CD4-positive, alpha-beta memory T cell (primary cell): ENCODE measurements at places on chromosomes 16 and 17.

- no peaks in the 10 kb centered on the region for H3K36me3 ChIP-seq
- H3K27ac ChIP-seq = no peak overlapping the region
- no peak for DNase-seq
- H3K4me3 ChIP-seq = no peak overlapping the region
- no peaks in the 10 kb centered on the region for H3K4me1 ChIP-seq
- no peaks in the 10 kb centered on the region for H3K27me3 ChIP-seq
These were observed 26.2 kb upstream of the NAGLU start for GRCh38 chr17:42509841-42510240.

- H3K4me3 ChIP-seq = no peak overlapping the region
- no peaks in the 10 kb centered on the region for H3K36me3 ChIP-seq
- no peak for DNase-seq
- H3K27ac ChIP-seq = no peak overlapping the region
- H3K27me3 ChIP-seq = no peaks in the 10 kb centered on the region
- H3K4me1 ChIP-seq = no peaks in the 10 kb centered on the region
These were observed 38.1 kb upstream of the IRX3 start for GRCh38 chr16:54324716-54325115.

DNA sequence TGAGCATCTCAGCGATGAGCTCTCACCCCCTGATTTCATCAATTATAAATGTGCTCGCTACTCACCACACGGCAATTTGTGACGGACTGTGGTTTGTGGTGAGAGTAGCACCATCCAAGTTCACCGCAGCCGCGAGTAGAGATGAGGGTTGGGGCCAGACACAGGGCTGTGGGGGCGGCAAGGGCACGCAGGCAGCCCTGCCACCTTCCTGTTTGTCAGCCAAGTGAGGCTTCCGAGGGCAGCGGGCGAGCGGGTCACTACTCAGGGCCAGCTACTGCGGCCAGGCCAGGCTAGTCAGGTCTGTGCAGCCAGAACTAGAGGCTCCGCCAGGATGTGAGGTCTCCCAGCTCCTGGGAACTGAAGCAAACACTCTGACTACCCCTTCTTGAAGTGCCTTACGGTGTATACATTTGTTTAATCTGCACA lies 39.6 kb upstream of the MEOX1 start:
- no peak overlapping the region for H3K27ac ChIP-seq
- no peaks in the 10 kb centered on the region for H3K36me3 ChIP-seq
- DNase-seq = peak; percentile 29
- peaks cover 8% of the 10 kb centered on the region for H3K4me1 ChIP-seq
- H3K27me3 ChIP-seq = peaks cover 2% of the 10 kb centered on the region
- no peak overlapping the region for H3K4me3 ChIP-seq

DNA sequence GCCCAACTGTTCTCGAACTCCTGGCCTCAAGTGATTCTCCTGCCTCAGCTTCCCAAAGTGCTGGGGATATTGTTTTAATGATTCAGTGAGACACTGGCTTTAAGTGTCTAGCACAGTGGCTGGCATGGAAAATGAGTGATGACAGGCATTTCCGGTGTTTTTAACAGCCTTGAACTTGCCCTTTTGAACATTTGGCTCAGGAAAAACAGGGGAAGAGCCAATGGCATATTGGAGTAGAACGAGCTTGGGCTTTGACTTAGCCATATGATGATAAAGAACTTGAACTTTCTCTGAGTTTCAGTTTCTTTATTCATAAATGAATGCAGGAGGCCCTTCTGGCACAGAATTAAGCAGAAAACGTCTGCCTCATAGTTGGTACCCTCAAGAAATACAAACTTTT lies 145.0 kb upstream of the HS3ST4 start:
- no peaks in the 10 kb centered on the region for H3K4me1 ChIP-seq
- no peak overlapping the region for H3K4me3 ChIP-seq
- DNase-seq = no peak
- H3K27me3 ChIP-seq = no peaks in the 10 kb centered on the region

DNA sequence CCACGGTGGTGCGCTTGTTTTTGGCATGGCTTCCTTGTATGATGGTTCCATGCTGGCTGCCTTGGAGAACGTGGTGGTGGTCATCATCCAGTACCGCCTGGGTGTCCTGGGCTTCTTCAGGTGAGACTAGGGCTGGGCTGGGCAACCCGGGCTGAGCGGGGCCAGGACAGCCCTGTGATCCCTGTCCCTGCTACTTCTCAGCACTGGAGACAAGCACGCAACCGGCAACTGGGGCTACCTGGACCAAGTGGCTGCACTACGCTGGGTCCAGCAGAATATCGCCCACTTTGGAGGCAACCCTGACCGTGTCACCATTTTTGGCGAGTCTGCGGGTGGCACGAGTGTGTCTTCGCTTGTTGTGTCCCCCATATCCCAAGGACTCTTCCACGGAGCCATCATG lies 4.9 kb downstream of the CES2 start:
- no peak for DNase-seq
- no peaks in the 10 kb centered on the region for H3K27me3 ChIP-seq
- H3K4me1 ChIP-seq = peaks cover 26% of the 10 kb centered on the region

GRCh38 chr17:81928544-81929252 lies 1.2 kb upstream of the MAFG start:
- peaks cover 41% of the 10 kb centered on the region for H3K4me1 ChIP-seq
- H3K4me3 ChIP-seq = no peak overlapping the region
- H3K27ac ChIP-seq = no peak overlapping the region
- no peaks in the 10 kb centered on the region for H3K36me3 ChIP-seq

- peaks cover 10% of the 10 kb centered on the region for H3K4me1 ChIP-seq
- no peak overlapping the region for H3K27ac ChIP-seq
- peaks cover 13% of the 10 kb centered on the region for H3K36me3 ChIP-seq
- H3K27me3 ChIP-seq = no peaks in the 10 kb centered on the region
These were observed 4.8 kb upstream of the GFOD2 start for GRCh38 chr16:67723911-67724305.

- DNase-seq = no peak
- no peaks in the 10 kb centered on the region for H3K27me3 ChIP-seq
- no peak overlapping the region for H3K27ac ChIP-seq
- H3K36me3 ChIP-seq = no peaks in the 10 kb centered on the region
- H3K4me1 ChIP-seq = no peaks in the 10 kb centered on the region
- H3K4me3 ChIP-seq = no peak overlapping the region
These were observed 113.2 kb upstream of the TBX2 start for GRCh38 chr17:61286449-61286848.

- no peaks in the 10 kb centered on the region for H3K27me3 ChIP-seq
- H3K36me3 ChIP-seq = no peaks in the 10 kb centered on the region
- H3K4me3 ChIP-seq = no peak overlapping the region
- no peak overlapping the region for H3K27ac ChIP-seq
- DNase-seq = no peak
- peaks cover 23% of the 10 kb centered on the region for H3K4me1 ChIP-seq
These were observed 43.6 kb downstream of the HOXB1 start for GRCh38 chr17:48487221-48487620.

DNA sequence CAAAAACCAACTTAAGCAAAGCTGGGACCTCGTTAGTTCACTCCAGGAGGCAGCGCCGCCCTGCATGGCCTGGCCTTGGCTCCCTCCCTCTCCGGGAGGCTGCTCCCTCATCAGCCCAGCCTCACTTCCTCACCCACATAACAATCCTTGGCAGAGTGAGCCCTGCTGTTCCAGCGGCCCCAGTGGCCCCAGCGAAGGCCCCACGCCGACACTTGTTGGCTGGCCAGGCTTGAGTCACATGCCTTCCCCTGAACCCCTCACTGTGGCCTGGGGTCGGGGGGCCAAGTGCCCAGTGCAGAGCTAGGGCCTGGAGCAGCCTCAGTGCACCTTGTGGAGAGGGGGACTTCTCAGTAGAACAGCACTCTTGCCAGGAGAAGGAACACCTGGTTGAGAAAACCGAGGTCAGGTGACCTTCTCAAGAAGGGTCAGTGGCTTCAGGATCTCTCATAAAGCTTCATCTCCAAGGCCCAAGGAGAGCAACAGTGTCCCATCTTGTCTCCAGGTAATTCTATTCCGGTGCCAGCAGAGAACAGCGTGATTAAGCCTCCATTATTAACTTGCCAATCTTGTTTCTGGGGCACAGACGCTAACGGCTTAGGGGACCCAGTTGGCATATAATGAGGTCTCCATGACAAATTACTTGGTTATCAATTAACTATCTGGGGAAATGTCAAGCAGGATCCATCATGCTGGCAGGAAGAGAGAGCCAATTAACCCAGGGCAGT lies 26.8 kb downstream of the ENDOV start:
- H3K27me3 ChIP-seq = no peaks in the 10 kb centered on the region
- H3K4me1 ChIP-seq = no peaks in the 10 kb centered on the region
- H3K4me3 ChIP-seq = no peak overlapping the region

DNA sequence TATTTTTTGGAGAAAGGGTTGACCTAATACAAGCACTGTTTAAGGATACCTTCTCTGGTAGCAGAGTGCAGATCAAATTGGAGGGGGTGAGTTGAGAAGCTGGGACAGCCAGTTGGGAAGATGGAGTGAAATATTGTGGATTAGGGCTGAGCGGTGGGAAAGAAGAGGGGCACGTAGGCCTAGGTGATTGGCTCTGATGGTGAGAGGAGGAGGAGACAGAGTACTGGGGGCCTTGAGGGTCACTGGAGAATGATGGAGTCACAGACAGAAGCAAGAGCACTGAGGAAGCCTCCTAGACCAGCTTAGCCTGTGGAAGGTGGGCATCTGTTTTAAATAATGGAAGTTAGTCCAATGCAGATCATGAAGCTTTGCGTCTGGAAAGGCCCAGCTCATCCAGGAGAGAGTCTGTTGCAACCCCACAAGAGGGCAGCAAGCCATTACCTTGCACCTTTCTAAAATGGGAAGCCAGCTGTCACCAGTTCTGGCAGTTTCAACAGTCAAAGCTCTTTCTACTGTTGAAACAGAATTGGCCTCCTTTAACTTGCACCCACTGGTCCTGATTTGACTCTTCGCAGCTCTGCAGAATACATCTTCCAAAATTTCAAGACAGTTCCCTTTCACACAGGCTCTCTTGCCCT lies 11.8 kb downstream of the SLC9A5 start:
- no peaks in the 10 kb centered on the region for H3K4me1 ChIP-seq
- H3K27ac ChIP-seq = no peak overlapping the region
- no peak for DNase-seq
- no peak overlapping the region for H3K4me3 ChIP-seq

GRCh38 chr17:61405686-61406536 lies 6.3 kb downstream of the TBX2 start:
- no peak overlapping the region for H3K4me3 ChIP-seq
- peaks cover 78% of the 10 kb centered on the region for H3K27me3 ChIP-seq
- no peaks in the 10 kb centered on the region for H3K36me3 ChIP-seq

- H3K4me3 ChIP-seq = no peak overlapping the region
- no peak for DNase-seq
- no peaks in the 10 kb centered on the region for H3K4me1 ChIP-seq
- no peaks in the 10 kb centered on the region for H3K27me3 ChIP-seq
- H3K27ac ChIP-seq = no peak overlapping the region
These were observed 38.6 kb upstream of the HS3ST2 start for GRCh38 chr16:22775220-22775922.

GRCh38 chr16:85752511-85753420 lies 1.9 kb upstream of the C16orf74 start:
- H3K27ac ChIP-seq = no peak overlapping the region
- H3K36me3 ChIP-seq = no peaks in the 10 kb centered on the region
- no peak for DNase-seq
- peaks cover 13% of the 10 kb centered on the region for H3K27me3 ChIP-seq
- H3K4me3 ChIP-seq = no peak overlapping the region
- H3K4me1 ChIP-seq = no peaks in the 10 kb centered on the region

DNA sequence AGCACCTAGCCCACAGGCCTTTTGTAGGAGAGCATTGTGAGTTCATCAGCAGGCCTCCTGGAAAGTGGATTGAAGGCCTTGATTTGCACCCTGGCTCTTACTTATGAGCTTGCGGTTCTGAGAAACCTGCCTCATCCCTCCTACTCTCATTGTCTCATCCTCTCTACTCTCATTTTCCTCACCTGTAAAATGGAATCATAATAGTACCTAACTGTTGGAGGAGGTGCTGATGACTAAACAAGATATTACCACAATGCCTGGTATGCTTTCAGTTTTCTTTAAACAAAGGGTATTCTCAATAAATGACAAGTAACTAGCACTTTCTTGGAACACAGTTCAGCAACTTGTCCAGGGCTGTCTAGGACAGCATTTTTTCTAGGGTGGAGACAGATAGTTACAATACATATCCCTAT lies 243.1 kb upstream of the MAF start:
- no peak overlapping the region for H3K27ac ChIP-seq
- no peak overlapping the region for H3K4me3 ChIP-seq
- no peaks in the 10 kb centered on the region for H3K4me1 ChIP-seq
- H3K27me3 ChIP-seq = no peaks in the 10 kb centered on the region

GRCh38 chr16:81629034-81629802 lies 149.9 kb upstream of the PLCG2 start:
- H3K27ac ChIP-seq = no peak overlapping the region
- H3K4me1 ChIP-seq = peaks cover 38% of the 10 kb centered on the region
- no peaks in the 10 kb centered on the region for H3K27me3 ChIP-seq
- DNase-seq = no peak
- no peak overlapping the region for H3K4me3 ChIP-seq

DNA sequence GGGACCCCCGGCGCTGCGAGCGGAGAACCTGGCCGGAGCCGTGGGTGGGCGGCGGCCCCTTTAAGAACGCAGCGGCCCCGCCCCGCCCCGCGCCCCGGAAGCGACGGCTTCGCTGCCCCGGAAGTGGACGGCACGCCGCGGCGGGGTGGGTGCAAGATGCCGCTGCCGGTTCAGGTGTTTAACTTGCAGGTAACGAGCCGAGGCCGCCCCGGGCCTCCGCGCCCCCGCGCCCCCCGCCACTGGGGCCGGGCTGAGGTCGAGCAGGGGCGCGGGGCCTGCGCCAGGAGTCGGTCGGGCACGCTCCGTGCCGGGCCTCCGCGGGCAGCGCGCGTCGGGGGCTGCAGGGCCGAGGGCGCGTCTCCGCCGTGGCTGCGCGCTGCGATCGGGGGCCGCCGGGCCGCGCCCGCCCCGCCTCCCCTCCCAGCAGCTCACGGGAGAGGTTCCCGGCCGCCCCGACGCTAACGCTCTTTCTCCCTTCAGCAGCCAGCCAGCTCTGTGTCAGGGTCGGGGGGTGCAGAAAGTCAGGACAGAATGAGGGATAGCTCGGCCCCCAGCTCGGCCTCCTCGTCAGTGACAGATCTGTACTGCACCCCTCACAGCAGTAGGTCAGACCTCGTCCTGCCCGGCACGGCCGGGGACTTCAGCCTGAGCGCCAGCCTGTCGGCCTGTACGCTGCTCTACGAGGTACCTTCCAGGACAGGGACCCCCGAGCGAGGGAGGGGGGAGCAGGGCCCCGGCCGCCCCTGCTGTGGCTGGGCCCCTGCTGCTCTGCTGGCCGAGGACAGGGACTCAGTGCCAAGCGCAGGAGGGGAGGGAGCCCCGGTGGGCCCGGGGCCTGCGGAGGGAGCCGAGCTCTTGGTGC lies at the start of the genes GPS1 and RFNG:
Gene GPS1 (plus strand): TSS at position 123 of the 862 bp plus-strand sequence. CDS start 34 bp downstream, at position 157.
Gene RFNG (minus strand): TSS at position 36 of the 862 bp plus-strand sequence. CDS start 45 bp downstream, outside the sequence.
- DNase-seq = peak; percentile 78
- H3K27ac ChIP-seq = peak within 1 kb of the TSS; percentile 55
- H3K4me1 ChIP-seq = peaks cover 31% of the 10 kb centered on the region
- H3K27me3 ChIP-seq = no peaks in the 10 kb centered on the region
- peak within 1 kb of the TSS; percentile 69 for H3K4me3 ChIP-seq
- peaks cover 29% of the 10 kb centered on the region for H3K36me3 ChIP-seq
